H4 (cell line): ENCODE measurements at places on chromosomes 3 and 15. TPM values are rescaled to one million over a fixed set of nuclear protein-coding genes. Genes with fewer than 3 reads are reported as not detected.

Gene CHRNA5
- total RNA-seq = 27.0 and 39.4 TPM in 2 replicates

DNA sequence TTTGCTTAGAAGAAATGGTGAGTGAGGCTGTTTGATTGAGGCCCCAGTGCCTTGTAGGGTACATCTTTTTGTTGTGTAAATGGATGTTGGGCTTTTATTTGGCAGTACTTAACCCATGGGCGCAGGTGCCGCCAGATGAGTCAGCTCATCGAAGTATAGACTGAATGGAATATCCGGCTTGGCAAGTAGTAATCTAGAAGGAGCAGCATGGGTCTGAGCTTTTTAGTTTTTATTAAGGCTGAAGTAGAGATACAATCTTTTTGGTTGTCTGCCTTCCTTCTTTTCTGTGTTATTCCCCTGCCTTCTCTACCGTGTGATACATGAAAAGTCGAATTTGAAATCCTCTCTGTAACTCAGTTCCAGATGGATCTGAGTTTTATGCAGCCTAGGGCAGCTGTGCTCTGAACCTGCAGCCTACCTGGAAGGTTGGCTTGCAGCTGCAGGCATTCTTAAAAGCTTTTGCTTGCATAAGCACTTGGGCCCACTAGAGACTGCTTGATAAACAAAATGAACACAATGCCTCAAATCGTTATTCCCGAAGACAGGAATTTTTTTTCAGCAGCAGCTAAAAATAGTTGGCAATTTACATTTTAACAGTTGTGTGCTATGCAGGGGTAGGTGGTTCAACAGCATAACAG is 177.5 kb upstream of the CGNL1 start:
- DNase-seq = no peak

- no peak for DNase-seq
Measured at GRCh38 chr3:126927846-126928245, 55.1 kb upstream of the PLXNA1 start.

Gene ZIC1
- 20.8 and 34.1 TPM in 2 replicates for total RNA-seq

GRCh38 chr15:78999636-79000035 is 54.8 kb upstream of the CTSH start:
- DNase-seq = no peak

Gene SAMD7
- total RNA-seq = not detected in 2 replicates

GRCh38 chr15:50531766-50532165 is 14.7 kb downstream of the USP50 start:
- no peak for DNase-seq

Gene REC114
- total RNA-seq = not detected in 2 replicates

DNA sequence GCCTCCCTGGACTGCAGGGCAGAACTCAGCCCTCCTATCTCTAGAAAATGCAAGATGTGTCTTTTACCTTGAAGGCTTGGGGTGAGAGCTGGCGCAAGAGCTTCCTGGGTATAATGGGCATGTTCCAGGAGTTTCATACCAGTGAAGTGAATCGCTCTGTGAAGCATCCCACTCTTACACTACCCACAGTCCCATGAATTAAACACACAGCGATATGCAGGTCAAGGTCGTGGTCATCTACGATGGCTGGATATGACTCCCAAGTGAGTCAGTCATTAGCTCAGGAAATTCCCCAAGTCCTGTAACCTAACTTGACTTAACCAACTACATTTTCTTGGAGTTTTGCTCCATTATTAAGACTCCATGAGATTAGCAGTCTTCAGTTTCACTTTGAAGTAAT is 439.7 kb downstream of the NTRK3 start:
- peak; percentile 14 for DNase-seq

DNA sequence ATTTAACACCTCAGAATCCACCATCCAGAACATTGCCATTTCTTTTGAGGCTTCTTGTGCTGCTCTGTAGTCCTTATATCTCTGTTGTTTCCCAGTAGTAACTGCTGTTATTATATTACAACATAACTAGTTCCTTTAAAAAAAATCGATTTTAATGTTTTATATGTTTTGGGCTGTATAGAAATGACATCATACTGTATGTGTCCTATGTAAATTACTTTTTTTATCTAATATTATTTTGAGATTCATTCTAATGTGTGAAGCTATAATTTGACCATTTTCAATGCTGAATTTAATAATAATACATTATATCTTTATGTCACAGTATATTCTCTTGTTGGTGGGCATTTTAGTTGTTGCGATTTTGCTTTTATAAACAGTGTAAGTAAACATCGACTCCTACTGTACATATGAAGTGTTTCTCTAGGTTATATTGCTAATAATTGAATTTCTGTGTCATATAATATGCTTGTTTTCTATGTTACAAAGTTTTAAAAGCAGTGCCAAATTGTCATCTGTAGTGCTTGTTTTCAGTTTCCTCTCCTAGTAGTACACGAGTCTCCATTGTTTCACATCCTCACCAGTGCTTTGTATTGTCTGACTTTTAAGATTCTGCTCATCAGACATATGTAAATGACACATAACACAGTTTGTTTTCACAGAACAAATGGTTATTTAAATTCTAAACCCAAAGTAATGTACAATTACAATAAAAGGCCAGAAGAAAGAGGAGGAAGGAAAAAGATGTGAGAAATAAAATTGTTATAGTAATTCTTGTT is 172.0 kb upstream of the LRRFIP2 start:
- DNase-seq = no peak

- DNase-seq = no peak
Measured at GRCh38 chr3:5769825-5770224, 582.3 kb downstream of the EDEM1 start.

Gene PLXNA1
- total RNA-seq = 15.3 and 15.9 TPM in 2 replicates

Gene GLCE
- total RNA-seq = 20.6 and 23.2 TPM in 2 replicates

Gene GOLGA8Q
- 0.58 TPM in 1 of 2 replicates, not detected in the other for total RNA-seq

Gene CLK3
- total RNA-seq = 46.1 and 54.9 TPM in 2 replicates

Gene C3orf20
- total RNA-seq = not detected in 2 replicates

- DNase-seq = no peak
Measured at GRCh38 chr3:114899186-114899931, 247.7 kb downstream of the ZBTB20 start.

- DNase-seq = peak; percentile 43
Measured at GRCh38 chr3:47324278-47324865, 41.6 kb downstream of the KLHL18 start.

Gene FANCD2OS
- not detected in 2 replicates for total RNA-seq

DNA sequence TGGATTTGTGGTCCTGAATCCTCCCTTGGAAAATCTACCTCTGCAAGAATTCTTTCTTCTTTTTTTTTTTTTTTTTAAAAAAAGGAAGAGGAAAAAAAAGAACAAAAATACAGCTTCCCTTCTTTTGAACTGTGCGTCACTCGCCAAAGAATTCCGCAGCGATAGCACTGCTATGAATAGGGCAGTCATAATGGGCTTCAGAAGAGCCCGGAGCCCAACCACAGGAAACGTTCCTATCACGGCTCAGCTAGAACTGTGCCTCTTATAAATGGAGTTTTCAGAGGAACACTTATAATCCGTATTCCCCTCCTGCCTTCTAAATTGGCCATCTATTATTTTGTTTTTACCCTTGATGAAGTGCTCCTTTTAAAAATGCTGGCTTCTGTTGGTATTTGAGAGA is 227.7 kb downstream of the ADAMTS17 start:
- peak; percentile 83 for DNase-seq

GRCh38 chr3:13104511-13104910 is 31.3 kb upstream of the IQSEC1 start:
- DNase-seq = no peak

Gene ALDH1A3
- total RNA-seq = 54.3 and 57.9 TPM in 2 replicates

DNA sequence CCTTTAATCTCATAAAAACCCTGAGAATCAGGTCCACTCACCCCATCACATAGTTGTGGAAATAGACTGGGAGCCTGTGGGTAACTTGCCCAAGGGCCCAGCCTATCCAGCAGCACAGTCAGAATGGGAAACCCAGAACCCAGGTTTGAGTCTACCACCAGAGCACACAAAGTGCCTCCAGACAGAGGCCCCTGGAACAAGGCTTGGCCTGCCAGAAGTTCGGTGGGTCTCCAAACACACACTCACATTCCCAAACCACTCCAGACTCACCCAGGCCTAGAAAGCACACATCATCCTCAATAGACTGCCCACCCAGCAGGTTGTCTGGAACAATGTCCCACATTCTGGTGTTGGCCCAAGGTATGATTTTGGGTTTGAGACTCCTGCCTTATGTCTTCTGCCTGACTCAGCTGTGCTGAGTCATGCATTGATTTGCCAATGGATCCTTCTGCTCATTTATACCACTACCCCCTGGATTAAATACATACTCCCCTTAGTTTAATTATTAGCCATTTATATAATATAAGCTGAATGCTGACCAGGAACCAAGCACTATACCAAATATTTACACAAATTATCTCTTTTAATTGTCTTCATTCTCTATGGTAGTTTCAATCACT is 4.5 kb downstream of the SLC12A8 start:
- no peak for DNase-seq

GRCh38 chr3:181771120-181771519 is 59.4 kb downstream of the SOX2 start:
- no peak for DNase-seq
